CD4-positive, alpha-beta T cell (primary cell): ENCODE measurements at places on chromosomes 5 and 9. TPM values are rescaled to one million over a fixed set of nuclear protein-coding genes. Genes with fewer than 3 reads are reported as not detected.

Gene PKN3
- total RNA-seq, result 1.9 TPM

Gene RNF183
- not detected for total RNA-seq

DNA sequence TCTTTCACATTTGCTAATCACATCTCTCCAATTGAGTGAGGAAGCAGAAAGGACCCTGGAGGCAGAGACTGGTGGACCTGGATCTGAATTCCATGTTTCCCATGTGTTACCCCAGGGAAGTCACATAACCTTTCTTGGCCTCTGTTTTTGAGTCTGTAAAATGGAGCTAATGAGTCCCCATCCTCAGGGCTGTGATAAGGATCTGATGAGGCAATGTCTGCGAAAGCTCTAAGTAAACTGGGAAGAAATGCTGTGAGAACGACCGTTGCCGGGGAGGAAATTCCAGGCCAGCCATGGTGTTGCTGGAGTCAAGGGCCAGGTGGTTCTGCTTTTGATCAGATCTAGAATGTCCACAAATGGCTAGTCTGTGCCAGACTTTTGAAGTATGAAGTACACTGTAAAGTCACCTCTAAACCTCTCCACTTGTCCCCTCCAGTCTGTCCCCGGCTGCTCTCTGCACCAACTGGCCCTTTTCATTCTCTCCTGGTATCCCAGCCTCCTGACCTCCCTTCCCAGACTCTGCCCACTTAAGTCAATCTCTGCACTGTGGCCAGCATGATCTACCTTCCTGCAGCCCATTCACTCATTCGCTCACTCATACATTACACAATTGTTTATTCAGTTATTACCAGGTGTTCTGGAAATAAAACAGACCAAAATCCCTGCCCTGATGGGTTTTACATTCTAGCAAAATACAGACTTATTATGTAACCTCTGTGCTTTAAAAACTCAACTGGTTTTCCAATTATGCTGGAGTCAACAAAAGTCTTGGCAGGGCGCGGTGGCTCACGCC lies 32.5 kb upstream of the N4BP3 start:
- H3K27ac ChIP-seq, result no peak overlapping the region
- no peaks in the 10 kb centered on the region for H3K27me3 ChIP-seq
- no peak overlapping the region for H3K4me3 ChIP-seq
- H3K4me1 ChIP-seq, result peaks cover 3% of the 10 kb centered on the region
- DNase-seq, result no peak

DNA sequence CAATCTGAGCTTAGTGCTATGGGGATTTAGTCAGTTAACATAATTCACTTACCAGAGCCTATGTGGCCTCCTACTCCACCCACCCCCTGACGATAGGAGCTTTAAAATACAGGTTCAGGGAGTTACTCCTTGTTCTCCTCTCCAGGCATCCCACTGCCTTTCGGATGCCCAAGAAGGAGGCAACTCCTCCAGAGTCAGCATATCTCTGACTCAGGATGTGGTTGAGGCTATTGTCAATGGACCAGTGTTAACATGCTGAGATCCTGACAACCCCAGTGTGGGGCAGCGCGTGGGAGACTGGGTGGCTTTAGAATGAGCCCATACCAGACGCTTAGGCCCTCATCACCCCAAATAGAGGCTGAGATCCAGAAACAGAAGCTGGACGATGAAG lies 27.4 kb downstream of the BICD2 start:
- H3K27me3 ChIP-seq, result no peaks in the 10 kb centered on the region
- H3K4me1 ChIP-seq, result peaks cover 36% of the 10 kb centered on the region
- H3K36me3 ChIP-seq, result no peaks in the 10 kb centered on the region
- H3K4me3 ChIP-seq, result no peak overlapping the region
- H3K27ac ChIP-seq, result no peak overlapping the region

GRCh38 chr5:159412284-159413046 lies 82.2 kb upstream of the IL12B start:
- no peak overlapping the region for H3K4me3 ChIP-seq
- H3K36me3 ChIP-seq, result no peaks in the 10 kb centered on the region
- H3K27me3 ChIP-seq, result no peaks in the 10 kb centered on the region
- peak; percentile 46 for DNase-seq

- no peaks in the 10 kb centered on the region for H3K36me3 ChIP-seq
- H3K27me3 ChIP-seq, result peaks cover 55% of the 10 kb centered on the region
- no peak overlapping the region for H3K27ac ChIP-seq
Observed at GRCh38 chr9:126513159-126514036, 100.3 kb upstream of the LMX1B start.

Gene TLX3
- not detected for total RNA-seq

Gene ORM2
- not detected for total RNA-seq

Gene PCDHA7
- total RNA-seq, result not detected

Gene LCN12
- total RNA-seq, result 1.5 TPM

Gene PCDHGA3
- not detected for total RNA-seq

DNA sequence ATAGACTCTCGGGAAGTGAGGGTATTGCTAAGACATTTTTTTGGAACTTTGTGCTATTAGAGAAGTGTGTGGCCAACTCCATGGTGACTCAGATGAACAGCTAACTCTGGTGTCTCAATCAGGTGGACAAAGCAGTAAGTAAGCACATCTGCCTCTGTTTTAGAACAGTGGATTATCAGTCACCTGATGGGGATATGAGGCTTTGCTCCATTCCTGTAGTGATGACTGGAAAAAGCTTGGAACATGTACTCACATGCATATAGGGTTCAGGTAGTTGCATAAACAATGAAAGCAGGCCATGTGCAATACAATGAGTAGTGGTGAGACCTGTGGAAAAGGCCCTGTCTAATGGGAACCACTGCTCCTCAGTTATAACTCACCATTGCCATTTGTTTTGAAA lies 168.2 kb upstream of the FBN2 start:
- no peaks in the 10 kb centered on the region for H3K36me3 ChIP-seq
- H3K4me1 ChIP-seq, result no peaks in the 10 kb centered on the region
- DNase-seq, result no peak

DNA sequence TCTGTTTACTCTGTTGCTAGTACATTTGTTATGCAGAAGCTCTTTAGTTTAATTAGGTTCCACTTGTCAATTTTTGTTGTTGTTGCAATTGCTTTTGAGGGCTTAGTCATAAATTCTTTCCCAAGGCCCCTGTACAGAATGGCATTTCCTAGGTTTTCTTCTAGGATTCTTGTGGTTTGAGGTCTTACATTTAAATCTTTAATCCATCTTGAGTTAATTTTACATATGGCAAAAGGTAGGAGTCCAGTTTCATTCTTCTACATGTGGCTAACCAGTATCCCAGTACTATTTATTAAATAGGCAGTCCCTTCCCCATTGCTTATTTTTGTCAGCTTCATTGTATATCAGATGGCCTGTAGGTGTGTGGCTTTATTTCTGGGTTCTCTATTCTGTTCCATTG lies 792.4 kb downstream of the PTPRD start:
- H3K27me3 ChIP-seq, result no peaks in the 10 kb centered on the region
- H3K4me3 ChIP-seq, result no peak overlapping the region
- H3K27ac ChIP-seq, result no peak overlapping the region
- no peak for DNase-seq
- H3K36me3 ChIP-seq, result no peaks in the 10 kb centered on the region
- H3K4me1 ChIP-seq, result no peaks in the 10 kb centered on the region
